GM12891 (cell line): ENCODE measurements at places on chromosomes 11 and 22.
A peak's percentile ranks its signal among the peaks of the same experiment; 100 is the strongest.

DNA sequence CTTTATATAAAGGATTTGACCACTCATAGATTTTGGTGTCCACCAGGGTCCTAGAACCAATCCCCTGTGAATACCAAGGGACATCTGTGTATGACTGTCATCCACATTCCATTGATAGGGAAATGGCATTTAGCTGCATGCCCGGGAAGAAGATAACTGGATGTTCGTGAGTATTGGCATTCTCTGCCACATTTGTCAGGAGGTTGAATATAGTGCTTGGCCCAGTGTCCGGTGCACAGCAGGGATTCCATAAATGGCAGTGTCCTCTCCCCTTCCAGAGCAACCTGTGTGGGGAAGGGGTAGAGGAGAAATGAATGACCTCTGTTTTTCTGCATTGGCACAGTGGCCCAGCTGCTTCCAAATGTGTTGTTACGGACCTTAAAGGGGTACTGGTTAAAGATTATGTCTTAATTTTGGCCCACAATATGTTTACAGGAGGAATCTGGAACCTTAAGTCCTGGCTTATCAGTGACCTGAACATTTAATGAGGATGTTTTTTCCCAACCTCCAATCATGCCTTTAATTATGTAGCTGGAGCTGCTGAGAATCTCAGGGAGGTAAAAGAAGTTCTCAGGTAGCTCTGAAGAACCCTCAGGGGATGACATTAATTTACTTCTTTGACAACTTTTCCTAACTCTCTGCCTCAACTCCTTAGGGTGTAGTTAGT is 33.6 kb upstream of the OR4B1 start:
- DNase-seq = no peak

DNA sequence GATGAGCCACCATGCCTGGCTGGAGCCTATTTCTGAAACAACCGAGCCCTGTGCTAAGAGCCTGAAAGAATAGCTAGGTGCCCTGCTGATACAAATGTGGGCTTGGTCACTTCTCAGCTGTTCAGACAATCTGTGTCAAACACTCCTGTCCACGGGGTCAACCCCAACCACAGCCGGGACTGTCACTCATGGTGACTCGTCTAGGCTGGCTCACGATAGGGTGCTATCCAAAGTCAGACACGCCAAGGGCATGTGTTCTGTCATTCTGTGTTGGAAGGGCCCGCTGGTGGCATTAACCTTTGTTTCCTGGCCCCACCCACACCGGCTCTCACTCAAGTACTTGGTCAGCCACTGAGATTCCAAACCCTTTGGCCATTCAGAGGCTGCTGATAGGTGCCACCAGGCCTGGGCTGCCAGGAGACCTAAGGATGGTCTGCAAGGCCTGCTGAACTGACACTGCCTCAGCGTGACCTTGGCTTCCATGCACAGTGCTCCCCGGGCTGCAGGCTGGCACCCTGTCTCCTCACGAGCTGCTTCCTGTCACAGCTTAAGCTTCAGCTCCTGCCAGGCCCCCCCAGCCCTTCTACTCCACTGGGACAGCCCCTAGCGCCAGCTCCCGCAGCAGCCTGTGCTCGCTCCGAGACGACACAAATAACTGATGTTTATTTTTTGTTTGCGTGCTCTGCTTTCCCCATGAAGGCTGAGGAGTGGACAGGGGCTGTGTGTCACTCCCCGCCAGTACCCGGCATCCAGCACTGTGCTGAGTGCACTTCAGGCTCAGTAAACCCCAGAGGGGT is 14.2 kb upstream of the CDC42BPG start:
- DNase-seq = no peak

DNA sequence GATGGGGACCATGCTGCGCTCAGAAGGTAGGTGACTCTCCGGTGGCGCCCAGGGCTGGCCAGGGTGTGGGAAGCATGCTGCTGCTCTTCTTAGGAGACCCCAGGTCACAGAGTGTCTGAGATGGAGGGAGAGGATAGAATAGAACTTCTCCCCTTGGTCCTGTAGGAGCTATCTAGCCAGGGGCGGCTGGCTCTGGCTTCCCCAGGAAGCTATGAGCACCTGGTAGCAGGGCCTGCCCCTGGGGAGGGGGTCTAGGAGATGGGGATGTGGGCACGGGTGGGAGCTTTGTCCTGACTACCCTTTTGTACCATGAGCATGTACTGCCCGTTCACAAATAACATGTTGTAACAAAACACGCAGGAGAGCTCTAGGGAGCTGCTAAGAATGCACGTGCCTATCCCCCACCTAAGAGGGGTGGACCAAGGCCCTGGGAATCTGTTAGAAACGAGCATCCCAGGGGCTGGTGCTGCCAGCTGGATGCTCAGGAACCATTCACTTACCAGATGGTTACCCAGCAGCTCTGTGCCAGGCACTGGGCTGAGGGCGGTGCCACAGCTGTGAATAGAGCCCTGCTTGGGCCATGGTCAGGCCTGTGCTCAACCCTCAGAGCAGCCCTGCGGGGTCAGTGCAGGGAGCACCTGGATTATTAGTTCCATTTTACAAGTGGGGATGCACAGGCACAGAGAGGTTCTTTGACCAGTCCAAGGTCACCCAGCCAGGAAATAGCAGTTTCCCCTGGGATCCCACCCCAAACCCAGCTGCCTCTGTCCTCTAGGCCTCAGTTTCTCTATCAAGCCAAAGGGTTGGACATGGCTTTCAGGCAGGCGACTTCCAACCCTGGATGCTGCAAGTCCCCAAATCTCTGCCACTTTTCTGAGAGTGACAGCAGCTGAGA is 2.2 kb downstream of the SLC39A13 start:
- no peak for DNase-seq

DNA sequence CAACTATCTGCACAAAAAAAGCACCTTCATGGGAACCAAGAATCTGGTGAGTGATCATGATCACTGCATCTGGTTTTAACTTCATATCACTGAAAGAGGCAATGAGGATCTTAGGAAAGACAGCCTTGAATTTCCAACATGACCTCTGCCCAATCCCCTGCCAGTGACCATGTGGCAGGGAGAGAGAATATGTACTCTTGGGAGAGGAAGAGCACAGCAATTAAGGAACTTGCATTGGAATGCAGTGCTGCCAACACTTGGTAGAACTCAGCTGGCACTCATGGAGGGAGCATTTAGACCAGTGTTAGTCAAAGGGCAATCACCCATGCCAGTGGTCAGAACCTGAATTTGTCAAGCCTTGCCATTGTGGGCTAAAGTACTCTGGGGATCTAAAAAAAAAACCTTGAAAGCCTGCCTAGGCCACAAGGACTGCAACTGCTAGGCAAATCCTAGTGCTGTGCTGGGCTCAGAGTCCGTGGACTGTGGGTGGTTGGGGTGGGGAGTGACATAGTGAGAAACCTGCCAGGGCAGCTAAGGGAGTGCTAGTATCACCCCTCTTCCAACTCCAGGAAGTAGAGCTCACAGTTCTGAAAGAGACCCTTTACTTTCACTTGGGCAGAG is 23.1 kb downstream of the JRKL start:
- DNase-seq = no peak

- DNase-seq = no peak
Observed at GRCh38 chr11:35334385-35335090, 84.8 kb downstream of the SLC1A2 start.

DNA sequence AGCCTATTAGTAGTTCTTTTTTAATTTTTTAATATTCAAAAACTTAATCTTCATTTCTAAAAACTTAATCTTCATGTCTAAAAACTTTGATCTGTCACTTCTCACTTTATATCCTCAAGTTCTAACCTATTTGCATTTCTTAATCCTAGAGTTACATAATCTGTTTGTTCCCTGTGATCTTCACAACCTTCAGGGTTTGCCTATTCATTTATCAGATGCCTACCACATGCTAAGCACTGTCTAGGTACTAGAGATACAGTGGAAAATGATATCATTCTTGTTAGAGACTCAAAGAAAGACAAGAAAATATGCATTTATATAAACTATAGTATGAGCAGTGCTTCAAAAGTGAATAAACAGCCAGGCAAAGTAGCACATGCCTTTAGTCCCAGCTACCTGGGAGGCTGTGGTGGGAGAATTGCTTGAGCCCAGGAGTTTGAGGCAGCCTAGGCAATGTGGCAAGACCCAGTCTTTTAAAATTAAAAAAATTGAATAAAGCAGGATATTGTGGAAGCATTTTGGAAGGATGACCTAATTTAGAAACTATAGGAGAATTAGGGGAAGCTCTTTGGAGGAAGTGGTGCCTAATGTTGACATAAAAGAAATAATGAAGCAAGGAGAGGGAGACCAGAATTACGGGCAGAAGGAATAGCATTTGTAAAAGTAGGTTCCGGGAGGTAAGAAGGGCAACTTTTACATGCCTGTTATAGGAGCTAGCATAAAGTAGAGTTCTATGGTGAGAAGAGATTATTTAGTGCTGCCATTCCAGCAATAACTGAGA is 54.4 kb upstream of the GRK2 start:
- DNase-seq = no peak

- DNase-seq = peak; percentile 56
Observed at GRCh38 chr11:63553759-63554158, 9.4 kb downstream of the PLAAT2 start.

GRCh38 chr22:36469094-36469710 is 12.2 kb downstream of the TXN2 start:
- DNase-seq = no peak

DNA sequence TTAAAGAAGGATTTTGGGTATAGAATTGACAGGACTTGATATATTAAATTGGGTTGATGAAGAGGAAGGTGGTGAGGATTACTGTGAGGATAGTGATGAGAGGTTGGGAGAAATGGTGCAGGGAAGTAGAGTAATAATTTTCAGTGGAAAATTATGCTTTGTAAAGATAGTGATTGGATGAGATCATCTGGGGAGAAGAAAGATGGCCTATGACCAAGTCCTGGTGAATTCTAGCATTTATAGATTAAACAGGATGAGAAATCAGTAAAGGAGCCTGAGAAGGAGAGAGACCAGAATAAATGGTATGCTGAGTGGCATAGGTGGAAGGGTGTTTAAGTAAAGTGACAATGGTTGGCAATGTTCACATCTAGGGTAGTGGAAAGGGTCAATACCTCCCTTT is 15.0 kb downstream of the IPO7 start:
- no peak for DNase-seq

- DNase-seq = no peak
Observed at GRCh38 chr22:23822101-23822671, 16.6 kb downstream of the DERL3 start.

- DNase-seq = no peak
Observed at GRCh38 chr11:57340039-57340615, 2.0 kb downstream of the P2RX3 start.

DNA sequence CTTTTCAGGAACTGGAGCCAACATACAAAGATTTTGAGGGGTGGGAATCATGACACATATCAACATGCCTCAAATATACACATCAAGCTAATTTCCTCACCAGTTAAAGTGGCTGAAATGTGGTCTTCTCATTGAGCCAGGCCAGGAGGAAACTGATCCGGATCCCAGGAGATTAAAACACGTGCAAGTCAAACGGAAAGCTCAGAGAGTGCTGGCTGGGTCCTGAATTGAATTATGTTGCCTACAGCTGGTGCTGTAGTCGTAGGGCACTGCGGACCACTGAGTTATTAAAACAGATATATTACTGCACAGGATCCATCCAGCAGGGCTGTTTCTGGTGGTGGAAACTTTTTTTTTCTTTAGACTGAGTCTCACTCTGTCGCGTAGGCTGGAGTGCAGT is 14.1 kb upstream of the WNT7B start:
- DNase-seq = no peak

DNA sequence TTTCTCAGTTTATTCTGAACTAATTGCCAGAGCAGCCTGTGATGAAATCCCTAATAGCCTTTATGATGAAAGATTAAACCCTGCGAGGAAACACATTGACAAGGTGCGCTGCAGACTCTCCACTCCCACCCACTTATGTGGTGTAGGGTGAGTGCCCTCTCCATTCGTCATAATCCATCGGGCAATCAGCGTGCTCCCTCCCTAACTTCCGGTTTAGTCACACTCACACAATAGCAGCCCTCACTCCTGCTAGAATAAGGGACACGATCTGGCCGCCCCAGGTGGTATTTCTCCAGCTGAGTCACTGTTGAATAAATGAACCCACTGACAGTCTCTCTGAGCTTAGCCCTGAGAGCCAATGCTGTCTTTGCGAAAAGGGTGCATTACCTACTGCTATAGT is 188.3 kb downstream of the OPCML start:
- DNase-seq = no peak
